Islet precursor cell (in vitro differentiated cells): ENCODE measurements at places on chromosomes 1 and 21.

DNA sequence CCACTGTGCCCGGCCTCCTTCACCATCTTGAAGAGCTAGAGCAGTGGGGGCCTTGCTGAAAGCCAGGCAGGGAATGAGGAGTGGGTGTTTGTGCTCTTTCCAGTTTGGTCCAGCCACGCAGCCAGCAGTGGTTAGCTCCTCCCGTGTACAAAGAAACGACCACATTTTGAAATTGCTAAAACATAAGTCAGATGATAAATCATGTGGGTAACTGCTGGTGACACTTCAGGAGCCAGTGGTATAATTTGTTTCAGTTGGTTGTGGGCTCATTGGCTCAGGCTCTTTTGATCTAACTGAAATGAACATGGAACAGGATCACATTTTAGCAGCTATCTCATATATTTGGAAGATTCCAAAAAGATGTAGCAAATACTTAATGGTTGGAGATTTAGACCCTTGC, 87.6 kb downstream of the MTR start:
- no peak for DNase-seq

GRCh38 chr1:155320661-155321617, at the start of gene RUSC1:
RUSC1 (plus strand) TSS chr1:155320894; CDS start chr1:155321774, 880 bp downstream.
- peak; percentile 77 for DNase-seq

DNA sequence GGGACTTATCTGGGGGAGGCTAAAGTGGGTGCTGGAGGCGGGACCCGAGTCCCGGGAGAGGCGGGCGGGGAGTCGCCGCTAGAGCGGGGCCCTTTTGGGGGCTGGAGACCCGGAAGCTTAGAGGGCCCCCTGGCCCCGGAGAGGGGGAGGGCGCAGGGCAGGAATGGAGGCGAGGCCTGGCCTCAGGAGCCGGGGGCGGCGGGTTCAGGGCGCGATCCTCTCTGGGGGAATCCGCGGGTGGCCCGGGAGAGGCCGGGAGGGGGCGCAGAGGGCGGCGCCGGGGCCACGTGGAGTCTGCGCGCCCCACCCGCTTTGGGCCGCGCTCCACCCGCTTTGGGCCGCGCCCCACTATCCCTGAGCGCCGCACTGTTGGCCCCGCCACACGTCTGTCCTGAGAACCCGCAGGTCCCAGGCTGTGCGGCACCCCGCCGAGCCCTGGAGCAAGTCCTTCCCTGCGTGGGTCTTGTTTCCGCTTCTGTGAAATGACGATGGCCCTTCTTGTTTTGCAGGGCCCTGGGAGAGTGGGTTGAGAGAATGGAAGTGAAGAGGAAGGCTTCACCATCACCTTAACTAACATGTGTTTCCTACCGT, 84.4 kb downstream of the NKAIN1 start:
- peak; percentile 85 for DNase-seq

DNA sequence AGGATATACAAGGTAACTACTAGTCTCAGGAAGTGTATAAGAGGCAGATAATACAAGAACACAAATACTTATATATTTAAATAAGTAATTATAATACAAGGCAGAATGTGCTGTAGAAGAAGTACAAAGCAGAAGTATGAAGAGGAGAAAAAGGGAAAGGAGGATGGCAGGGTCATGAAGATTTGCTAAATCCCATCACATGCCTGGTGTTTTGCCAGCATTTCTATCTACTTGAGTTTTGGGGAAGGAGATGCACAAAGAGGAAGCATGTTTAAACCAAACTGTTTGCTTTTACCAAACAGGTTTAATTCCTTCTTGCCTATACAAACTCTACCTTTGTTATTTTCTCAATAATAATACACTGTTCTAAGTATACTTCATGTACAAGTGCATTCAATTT, 60.9 kb upstream of the PODN start:
- DNase-seq = no peak

GRCh38 chr1:64046891-64047290, 156.5 kb upstream of the UBE2U start:
- DNase-seq = no peak

DNA sequence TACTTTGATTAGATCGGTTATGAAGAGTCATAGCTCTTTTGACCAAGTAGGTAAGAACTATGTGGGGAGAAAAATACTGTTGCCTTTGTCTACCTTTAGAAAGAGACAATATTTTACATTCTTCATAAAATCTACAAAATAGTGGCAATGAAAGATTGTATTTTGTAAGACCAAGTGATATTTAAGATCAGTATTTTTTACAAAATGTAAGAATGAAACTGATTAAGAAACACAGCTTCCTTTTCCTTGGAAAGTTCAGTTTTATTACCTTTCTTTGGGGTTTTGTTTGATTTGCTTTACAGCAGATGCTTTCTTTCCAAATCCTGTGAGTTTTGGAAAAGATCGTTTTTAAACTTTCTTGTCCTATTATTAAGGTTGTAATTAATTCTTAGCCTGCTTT, 69.8 kb downstream of the SLC35A3 start:
- no peak for DNase-seq

DNA sequence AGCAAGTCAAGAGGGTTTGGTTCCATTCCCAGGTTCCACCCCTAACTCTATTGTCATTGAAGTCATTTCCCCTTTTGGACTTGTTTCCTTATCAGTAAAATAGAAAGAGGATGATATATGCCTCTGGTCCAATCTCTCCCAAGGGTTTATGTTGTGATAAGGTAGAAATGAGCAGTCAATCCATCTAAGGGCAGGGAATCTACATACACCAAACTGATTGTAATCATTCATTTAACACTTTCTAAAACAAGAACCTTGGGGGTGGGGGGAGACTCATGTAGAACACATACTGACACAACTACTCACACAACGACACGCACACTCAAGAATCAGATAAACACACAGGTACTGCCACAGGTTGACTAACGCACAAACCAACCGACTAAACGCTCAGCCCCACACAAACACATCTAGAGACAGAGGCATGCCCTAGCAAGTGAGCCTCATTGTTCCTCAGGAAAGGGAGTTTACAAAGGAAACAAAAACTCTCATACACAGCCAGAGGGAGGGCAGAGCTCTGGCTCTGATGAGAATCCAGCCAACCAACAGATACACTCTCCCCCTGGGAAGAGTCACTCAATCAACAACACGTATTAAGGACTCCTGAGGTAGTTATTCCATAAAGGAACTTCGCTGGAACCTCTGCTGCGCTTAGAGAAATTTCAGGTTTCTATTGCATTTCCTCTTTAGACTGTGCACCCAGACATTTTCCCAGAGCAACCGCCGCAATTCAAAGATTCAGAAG, 1.0 kb downstream of the F11R start:
- no peak for DNase-seq

DNA sequence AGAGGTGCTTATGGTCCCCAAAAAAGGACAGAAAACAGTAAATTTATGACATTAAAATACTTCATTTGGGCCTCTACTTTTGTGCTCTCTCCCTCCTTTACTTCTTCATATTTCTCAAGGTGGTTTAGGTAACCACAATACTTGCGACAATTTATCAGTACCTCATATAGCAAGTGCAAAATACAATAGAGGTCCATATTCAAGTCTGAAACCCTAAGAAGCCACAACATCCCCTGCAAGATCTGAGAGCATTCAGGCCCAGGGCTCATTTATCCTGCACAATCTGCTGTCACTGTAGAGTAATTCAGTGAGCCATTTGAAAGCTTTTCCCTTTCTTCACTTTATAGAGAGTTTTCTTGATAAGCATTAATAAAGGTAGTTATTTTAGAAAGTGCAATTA, 24.2 kb upstream of the ATP6V1G3 start:
- DNase-seq = no peak

DNA sequence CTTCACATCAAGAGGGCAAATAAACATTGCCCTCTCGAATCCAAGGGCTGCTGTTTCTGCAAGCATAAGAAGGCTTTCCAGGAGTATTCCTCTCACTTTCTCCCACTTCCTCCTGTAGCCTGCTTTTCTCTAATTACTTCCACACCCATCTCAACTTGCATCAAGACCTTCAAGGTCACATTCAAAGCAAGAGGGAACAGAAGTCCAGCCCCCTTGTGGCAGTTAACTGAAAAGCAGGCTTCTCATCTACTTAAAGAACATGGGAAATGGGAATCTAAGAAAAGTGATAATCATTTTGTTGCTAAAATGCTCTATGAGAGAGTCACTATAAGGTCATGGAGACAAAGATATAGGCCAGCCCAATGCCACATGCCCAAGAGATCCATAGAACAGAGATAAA, 874.4 kb downstream of the KCNT2 start:
- no peak for DNase-seq

- DNase-seq = no peak
Observed at GRCh38 chr1:117114877-117115276, 6.7 kb downstream of the TRIM45 start.

DNA sequence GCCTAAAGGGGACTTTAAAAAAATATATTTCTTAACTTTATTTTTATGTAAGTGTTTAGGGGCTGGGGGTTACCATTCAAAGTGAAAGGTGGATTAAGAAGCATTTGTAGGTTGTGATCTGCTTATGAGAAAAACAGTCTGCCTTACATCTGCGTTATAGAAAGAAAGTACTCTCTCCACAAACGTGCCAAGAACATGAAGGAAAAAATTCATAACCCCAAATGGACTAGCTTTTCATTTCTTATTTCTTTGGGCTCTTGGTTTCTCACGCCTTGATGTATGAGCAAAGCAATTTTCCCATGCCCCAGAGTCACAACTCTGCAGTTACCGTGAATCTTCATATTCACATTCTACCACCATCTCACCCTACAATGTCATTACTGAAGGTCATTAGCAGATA, 1165.1 kb upstream of the ADGRL4 start:
- no peak for DNase-seq

GRCh38 chr1:198340139-198340538, 183.3 kb downstream of the NEK7 start:
- DNase-seq = no peak

DNA sequence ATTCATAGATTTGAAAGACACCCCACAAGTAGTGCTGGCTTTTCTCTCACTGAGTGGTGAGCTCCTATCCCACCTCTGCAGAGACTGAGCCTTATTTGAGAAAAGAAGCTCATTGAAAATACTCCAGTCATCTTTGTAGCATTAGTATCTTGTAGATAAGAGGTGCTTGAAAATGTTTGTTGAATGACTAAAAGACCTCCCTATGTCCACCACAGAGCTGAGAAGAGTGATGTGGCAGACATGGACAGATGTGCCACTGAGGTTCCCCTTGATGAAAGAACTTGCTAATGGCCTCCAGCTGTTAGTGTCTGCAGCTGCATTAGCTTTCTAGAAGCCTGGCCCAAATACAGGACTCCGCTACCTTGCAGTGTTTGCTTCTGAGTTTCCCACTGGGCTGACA, 29.3 kb upstream of the ZBTB8A start:
- no peak for DNase-seq

DNA sequence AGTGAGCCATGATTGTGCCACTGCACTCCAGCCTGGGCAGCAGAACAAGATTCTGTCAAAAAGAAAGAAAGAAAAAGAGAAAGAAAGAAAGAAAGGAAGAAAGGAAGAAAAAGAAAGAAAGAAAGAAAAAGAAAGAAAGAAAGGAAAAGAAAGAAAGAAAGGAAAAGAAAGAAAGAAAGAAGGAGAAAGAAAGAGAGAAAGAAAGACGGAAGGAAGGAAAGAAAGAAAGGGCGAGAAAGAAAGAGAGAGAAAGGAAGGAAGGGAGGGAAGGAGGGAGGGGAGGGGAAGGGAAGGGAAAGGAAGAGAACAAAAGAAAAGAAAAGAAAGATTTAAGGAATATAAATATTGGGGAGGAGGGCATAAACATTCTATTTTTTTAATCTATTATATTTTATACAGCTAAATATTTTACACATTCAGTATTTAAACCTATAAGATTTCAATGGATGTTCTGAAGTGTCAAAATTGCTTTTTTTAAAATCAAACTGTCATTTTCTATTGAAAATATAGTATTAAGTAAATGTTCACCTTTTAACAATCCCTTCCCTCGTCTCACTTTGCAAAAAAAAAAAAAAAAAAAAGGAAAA, 6.8 kb upstream of the JAK1 start:
- DNase-seq = no peak

DNA sequence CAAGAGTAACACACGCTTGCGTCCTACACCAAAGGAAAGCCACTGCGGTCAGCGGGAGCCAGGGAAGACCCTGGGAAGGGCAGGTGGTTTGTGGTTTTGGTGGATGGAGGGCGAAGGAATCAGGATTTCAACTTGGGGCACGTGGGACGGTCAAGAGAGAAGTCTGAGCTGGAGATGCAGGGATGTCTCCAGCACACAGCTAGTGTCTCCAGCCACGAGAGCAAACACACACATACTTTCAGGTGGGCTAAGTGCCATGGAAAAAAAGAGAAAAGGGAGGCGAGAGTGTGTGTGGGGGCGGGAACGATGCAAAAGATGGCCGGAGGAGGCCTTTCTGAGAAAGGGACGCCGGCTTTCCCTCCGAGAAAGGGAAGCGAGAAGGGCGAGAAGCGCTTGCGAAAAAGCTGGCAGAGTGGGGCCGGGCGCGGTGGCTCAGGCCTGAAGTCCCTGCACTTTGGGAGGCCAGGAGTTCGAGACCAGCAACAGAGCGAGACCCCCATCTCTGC, 1.4 kb upstream of the SRRM1 start:
- peak; percentile 60 for DNase-seq

DNA sequence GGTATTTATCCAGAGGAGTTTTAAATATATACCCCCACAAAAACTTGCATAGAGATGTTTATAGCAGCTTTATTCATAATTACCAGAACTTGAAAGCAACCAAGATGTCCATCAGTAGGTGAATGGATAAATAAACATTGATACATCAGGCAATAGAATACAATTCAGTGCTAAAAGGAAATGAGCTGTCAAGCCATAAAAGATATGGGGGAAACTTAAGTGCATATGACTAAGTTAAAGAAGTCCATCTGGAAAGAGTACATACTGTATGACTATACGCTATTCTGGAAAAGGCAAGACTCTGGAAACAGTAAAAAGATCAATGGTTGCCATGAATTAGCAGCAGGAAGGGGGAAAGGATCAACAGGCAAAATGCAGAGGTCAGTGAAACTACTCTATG, 366.7 kb downstream of the HHIPL2 start:
- no peak for DNase-seq

DNA sequence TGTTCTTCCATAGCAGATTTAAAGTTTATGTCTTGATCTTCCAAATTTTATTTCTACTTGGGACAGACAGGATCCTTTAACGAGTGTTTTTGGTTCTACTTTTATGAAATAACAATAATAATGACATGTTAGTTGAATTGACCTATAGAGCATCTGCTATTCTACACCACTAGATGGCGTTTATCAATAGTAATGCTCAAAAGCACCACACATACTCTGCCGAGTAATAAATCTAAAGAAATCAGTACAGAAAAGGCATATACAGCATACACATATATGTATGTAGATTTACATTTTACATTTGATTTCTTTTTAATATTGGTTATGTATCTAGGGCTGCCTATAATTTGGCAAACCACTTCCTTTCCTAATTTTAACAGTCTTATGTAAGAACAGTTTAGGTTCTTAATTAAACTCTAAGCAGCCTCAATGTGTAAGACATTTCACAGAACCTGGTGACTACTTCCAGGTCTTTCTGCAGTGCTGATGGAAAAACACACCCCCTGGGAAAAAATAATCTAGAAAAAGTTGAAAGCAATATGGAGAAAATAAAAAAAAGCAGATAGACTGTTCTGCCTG, 5.9 kb upstream of the SIPA1L2 start:
- no peak for DNase-seq

- no peak for DNase-seq
Observed at GRCh38 chr1:199956005-199956404, 71.5 kb upstream of the NR5A2 start.
